Activated CD4-positive, alpha-beta memory T cell treated with anti-CD3 and anti-CD28 coated beads for 36 hours (primary cell): ENCODE measurements at places on chromosomes 2 and 18. TPM values are rescaled to one million over a fixed set of nuclear protein-coding genes. Genes with fewer than 3 reads are reported as not detected.

- DNase-seq: no peak
These were observed 9.4 kb upstream of the COLEC11 start for GRCh38 chr2:3585261-3586109.

GRCh38 chr2:207640160-207640559 lies 15.0 kb upstream of the METTL21A start:
- no peak for DNase-seq

- DNase-seq: no peak
These were observed 471.9 kb upstream of the TNP1 start for GRCh38 chr2:217331523-217332416.

- DNase-seq: no peak
These were observed 186.7 kb downstream of the TDRD15 start for GRCh38 chr2:21310493-21310892.

- DNase-seq: no peak
These were observed 15.1 kb downstream of the COBLL1 start for GRCh38 chr2:164826293-164827243.

DNA sequence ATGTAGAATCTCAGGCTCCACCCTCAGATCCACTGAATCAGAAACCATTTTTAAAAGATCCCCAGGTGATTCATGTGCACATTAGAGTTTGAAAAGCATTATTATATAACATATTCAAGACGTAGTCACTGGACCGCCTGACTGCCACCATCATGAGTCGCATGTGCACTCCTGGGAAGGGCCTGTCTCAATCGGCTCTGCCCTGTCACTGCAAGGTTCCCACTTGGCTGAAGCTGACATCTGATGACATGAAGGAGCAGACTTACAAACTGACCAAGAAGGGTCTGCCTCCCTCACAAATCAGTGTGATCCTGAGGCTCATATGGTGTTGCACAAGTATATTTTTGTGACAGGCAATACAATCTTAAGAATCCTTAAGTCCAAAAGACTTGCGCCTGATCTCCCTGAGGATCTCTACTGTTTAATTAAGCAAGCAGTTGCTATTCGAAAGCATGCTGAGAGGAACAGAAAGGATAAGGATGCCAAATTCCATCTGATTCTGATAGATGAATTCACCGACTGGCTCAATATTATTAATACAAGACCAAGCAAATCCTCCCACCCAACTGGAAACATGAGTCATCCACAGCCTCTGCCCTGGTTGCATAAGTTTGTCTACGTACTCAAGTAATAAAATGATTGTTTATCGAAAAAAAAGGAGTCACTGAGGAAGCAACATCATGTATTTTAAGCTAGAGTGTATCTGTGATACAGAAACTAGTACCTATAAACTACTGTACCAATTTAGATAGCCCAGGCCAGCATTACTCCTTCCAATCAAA lies 26.2 kb downstream of the ATAD2B start:
- peak; percentile 20 for DNase-seq

- no peak for DNase-seq
These were observed 2.8 kb upstream of the MOGAT1 start for GRCh38 chr2:222668494-222669154.

GRCh38 chr18:45464619-45465018 lies 150.7 kb upstream of the SLC14A2 start:
- DNase-seq: no peak

GRCh38 chr18:29960539-29960938 lies 1082.0 kb downstream of the DSC3 start:
- DNase-seq: no peak

- no peak for DNase-seq
These were observed 240.1 kb downstream of the FAM210A start for GRCh38 chr18:13486284-13486683.

DNA sequence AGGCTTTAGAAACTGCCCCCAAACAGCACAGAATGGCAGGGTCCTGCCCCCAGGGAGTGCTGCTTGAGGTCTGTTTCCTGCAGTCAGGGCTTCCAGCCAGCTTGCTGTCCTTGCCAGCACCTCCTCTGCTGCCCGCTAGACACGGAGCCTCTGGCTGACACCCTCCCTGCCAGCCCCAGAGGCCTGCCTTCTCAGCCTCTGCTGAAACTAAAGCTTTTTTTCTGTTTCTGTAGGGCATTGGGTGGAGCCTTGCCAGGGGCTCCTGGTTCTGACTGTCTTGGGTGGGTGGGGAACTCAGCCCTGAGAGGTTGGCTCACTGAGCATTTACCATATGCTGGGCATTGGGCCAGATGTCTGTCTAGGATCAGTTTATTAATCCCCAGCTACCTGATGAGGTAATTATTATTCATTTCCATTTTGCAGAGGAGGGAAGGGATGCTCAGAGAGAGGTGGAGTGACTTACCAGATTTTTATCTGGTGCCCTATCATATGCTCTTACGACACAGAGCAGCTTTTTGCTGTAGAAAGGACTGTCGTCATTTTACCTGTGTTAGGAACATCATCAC lies 35.4 kb downstream of the INPP4A start:
- DNase-seq: peak; percentile 74

The COL4A3 gene
- not detected for total RNA-seq

The NPHP1 gene
- total RNA-seq: 1.9 TPM

The GKN2 gene
- not detected for total RNA-seq

The IL1A gene
- 16.4 TPM for total RNA-seq

The FAM228A gene
- 0.17 TPM for total RNA-seq
